ENCODE measurements at places on chromosomes 11 and 22.

- no peak for DNase-seq
Measured at GRCh38 chr11:78346799-78347198, 70.8 kb downstream of the GAB2 start.

DNA sequence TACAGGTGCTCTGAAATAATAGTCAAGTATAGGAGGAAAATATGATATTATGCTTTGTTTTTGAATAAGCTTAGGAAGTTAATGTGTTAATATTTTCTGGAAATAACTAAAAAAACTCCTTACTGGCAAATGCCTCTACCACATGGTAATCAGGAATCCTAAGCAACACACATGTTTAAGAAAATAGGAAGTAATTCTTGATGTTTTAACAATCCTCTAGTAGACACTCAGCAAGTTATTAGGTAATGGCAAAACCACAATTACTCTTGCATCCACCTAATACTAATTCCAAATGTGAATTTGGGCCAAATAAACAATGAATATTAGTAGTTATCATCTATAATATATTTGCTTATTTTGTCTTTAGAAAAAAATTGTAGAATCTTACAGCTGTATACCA, 53.6 kb downstream of the SLC35F2 start:
- no peak for DNase-seq

- no peak for DNase-seq
Measured at GRCh38 chr11:68518191-68518590, 57.6 kb downstream of the PPP6R3 start.

DNA sequence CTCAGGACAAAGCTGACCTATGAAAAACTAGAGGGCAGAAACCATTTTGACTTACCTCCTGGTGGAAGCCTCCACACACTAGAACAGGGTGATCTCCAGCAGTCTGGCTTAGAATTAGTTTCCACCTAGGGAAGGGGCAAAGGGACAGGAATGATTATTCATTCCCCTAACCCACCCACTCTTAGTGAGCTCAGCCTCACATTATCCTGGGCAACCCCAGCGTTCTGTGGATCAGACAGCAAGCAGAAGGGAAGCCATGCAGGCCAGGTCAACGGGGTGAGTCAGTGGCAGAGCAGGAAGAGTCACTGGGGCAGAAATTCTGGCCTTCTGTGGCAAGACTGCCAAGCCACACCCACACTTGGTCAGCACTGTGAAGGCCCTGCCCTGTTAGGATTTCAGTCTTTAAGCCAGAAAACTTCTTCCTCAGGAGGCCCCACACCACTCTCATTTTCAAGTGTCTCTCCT, 10.5 kb downstream of the NUMA1 start:
- peak; percentile 88 for DNase-seq

- no peak for DNase-seq
Measured at GRCh38 chr11:78476066-78476465, 58.4 kb upstream of the GAB2 start.

GRCh38 chr11:112744041-112744440, 217.2 kb upstream of the NCAM1 start:
- no peak for DNase-seq

- no peak for DNase-seq
Measured at GRCh38 chr11:70402685-70403084, 4.4 kb downstream of the CTTN start.

DNA sequence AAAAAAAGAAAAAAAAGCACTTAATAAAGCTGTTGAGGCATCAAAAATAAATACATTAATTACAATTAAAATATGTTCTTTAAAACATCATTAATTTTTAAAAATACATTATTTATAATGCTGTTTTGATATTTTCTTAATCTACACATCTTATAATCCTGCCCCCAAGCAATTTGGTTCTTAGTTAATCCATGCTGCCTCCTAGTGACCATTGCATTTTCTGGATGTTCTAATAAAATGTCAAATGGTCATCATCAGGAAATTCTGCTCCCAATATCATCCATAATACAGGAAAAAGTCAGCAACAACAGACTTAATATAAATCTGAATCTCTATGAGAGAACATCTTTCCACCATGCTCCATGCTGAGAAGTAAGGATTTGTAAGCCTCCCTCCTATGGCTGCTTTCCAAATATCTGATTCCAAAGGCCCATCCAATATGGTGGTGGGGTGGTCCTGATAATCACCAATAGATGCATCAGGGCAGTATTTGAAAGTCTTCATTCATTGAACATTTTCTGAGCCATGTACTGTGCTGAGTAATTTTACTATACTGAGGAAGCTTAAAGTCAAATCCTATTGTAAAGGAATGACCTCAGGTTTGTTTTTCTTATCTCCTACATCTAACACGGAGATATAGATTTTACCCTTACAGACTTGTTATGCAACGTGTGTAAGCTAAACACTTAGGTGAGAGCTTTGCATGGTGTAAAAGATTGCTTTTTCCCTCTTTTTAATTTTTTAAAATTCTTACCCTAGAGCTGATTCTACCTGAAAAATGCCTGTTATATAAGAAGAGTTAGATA, 124.7 kb upstream of the BMAL1 start:
- peak; percentile 27 for DNase-seq

DNA sequence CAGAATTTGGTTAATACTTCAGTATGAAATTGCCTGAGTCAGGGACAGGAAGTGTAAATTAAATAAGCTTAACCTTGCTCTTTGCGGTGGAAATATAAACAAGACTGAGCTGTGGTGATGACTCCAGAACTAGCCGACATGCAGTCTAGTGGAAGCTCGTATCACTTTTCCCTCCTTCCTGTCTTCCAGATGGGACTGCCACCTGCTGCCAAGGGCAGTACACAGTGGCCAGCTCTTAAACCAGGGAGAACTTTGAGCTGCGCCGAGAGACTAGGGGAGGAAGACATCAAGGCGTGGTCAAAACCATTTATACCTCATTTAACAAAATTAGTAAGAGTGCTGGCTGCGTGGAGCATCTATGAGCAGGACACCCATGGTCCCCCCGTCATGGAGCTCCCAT, 31.3 kb upstream of the CTTN start:
- DNase-seq: peak; percentile 50

DNA sequence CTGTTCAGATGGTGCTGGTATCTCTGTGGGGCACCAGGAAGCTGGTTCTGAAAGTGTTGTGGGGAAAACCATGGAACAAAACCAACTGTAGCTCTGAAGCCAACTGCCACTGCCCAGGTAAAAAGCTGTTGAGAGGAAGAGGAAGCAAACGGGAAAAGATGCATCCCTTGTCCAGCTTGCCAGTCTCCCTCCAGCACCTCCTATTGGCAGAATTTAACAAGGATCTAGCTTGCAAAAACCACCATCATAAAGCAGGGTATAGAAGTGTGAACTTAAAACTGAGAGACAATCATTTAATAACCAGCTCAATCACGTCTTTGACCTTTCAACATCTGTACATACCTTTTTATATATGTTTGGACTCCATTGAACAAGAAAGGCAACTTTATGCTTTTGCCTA, 4.5 kb downstream of the PATE1 start:
- no peak for DNase-seq

GRCh38 chr11:64712430-64713015, 10.5 kb downstream of the NRXN2 start:
- no peak for DNase-seq

GRCh38 chr11:130359419-130359818, 44.7 kb upstream of the ZBTB44 start:
- no peak for DNase-seq

DNA sequence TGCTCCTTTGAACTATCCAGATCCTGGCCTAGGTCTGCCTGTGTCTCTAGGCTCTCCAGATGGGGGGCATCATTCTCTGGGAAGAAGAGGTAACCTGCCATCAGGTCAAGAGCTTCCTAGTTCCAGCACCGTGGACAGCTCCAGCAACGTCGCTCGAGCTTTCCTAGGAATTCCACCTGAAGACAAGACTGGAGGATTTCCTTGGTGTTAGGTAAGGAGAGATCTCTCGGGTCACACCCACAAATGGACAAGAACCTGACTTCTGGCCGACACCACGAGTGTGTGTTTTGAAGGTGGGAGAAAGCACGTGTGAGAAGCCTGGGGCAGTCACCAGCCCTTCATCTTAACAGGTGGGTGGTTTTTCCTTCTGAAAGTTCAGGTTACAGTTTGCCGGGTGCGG, 1.2 kb downstream of the PRG3 start:
- DNase-seq: peak; percentile 29

DNA sequence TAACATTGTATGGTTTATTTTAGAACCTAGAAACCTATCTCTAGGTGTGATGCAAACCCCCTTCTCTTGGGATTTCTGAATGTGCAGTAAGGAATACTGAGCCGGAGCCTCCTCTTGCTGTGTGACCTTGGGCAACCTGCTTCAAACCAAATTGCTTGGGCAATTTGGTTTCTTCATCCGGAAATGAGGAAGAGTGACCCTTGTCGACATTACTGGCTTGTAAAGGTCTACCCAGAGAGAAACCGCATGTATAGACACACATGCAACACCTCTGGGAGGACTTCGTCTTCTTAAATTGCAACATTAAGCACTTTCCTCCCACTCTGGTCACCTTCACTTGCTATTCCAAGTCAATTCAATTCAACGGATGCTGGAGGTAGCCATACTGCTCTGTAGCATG, 19.6 kb upstream of the TP53I11 start:
- DNase-seq: no peak

- DNase-seq: no peak
Measured at GRCh38 chr11:581752-582151, 5.5 kb downstream of the PHRF1 start.

DNA sequence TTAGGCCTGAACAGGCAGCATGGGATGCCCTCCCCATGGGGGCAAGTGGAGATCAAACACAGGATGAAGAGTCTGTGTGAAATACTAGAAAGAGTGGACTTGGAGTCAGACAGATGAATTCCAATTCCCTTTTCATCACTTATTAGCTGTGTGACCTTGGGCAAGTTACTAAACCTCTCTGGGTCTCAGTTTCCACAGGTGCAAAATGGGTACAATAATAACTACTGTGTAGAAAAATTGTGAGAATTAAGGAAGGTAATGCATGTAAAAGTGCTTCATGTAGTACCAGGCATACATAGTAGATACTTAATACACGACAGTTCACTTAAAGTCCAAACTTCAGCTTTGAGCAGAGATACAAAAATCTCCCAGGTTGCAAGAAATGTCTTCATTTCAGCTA, 176.4 kb downstream of the DSCAML1 start:
- no peak for DNase-seq
